ENCODE measurements at places on chromosomes 7 and 10. TPM values are rescaled to one million over a fixed set of nuclear protein-coding genes. Genes with fewer than 3 reads are reported as not detected.

Gene PNLIP
- total RNA-seq = not detected

Gene TNS3
- total RNA-seq = 252 TPM

Gene GBX1
- not detected for total RNA-seq

DNA sequence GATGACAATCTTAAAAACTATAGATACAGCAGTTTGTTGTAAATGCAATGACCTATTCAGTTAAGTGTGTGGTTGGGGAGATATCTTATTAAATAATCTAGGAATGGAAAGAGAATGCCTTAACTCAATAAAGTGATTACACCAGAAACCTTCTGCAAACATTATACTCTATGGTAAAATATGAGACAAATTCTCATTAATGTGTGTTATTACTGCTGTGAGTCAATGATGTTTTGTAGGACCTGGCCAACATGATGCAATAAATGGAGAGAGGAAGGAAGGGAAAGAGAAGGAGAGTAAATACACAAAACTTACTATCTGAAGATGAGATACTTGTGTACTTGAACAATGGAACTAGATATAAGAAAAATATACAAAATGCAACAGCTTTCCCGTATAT lies 25.1 kb downstream of the MKX start:
- no peaks in the 10 kb centered on the region for H3K4me1 ChIP-seq
- no peak overlapping the region for H3K4me3 ChIP-seq
- H3K36me3 ChIP-seq = no peaks in the 10 kb centered on the region
- DNase-seq = no peak
- H3K27me3 ChIP-seq = 0 out of 2 replicates have a peak, but pooled peaks cover under 1% of the 10 kb centered on the region

DNA sequence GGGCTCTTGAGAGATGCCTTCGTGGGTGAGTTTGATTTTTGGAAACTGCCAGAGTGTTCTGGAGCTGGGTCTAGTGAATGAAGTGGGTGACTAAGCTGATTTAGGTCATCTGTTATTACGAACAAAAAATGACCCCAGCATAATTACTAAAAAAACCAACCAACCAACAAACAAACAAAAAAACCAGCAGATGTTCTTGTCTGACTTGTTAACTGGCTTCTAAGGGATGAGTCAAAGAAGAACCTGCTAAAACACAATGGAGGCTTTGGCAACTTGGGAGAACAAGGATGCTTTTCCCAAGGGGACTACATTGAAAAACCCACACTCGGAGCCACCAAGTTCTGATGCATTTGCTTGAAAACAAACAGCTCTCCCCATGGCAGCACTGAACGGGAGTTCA lies 11.5 kb downstream of the TACR2 start:
- no peak for DNase-seq
- no peaks in the 10 kb centered on the region for H3K27me3 ChIP-seq
- no peak overlapping the region for H3K27ac ChIP-seq
- H3K4me1 ChIP-seq = peaks cover 13% of the 10 kb centered on the region

DNA sequence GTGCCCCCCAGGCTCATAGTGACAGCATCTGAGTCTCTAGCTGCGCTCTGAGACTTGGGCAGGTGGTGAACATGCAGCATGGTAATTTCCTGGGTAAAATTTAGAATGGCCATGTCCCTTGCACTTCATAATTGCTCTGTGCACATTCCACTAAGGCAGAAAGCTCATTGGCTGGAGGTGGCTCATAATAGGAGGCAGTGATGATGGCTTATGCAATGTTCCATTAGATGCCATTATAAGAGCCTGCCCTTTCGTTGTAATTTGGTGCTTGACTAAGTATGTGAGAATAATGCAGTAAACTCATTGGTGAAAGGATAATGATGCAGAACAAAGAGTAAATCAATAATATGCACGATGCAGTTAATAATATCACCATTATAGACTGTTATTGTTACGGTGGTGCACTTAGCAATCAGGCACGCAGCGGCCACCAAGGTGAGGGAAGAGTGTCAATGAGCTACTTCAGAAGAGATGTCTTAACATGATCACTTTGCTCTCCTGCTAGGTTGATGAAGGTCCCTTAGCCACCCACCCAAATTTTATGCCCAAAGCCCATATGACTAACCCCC lies 545.9 kb downstream of the KCNMA1 start:
- H3K27ac ChIP-seq = no peak overlapping the region
- no peak overlapping the region for H3K4me3 ChIP-seq
- peaks cover 5% of the 10 kb centered on the region for H3K4me1 ChIP-seq
- H3K27me3 ChIP-seq = no peaks in the 10 kb centered on the region
- no peak for DNase-seq

DNA sequence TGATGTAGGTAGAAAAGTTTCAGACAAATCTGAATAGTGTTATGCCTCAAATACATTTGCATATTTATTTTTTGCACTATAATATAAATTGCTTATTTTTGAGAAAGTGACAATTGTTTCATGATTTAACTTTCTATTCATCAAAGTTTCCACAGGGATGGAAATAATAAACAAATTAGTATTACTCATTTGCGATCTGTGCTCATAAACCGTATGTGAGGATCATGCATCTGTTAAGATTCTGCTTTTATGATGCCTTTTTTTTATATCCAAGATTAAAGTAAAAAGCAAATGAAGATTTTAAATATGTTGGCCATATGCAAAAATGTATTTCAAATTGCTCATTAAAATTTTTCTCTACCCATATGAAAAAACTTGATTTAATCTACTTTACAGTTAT lies 45.2 kb upstream of the CAV2 start:
- no peaks in the 10 kb centered on the region for H3K27me3 ChIP-seq
- H3K27ac ChIP-seq = no peak overlapping the region
- DNase-seq = no peak
- H3K36me3 ChIP-seq = no peaks in the 10 kb centered on the region
- H3K4me1 ChIP-seq = peaks cover 2% of the 10 kb centered on the region
- H3K4me3 ChIP-seq = no peak overlapping the region

- H3K4me3 ChIP-seq = no peak overlapping the region
- H3K27ac ChIP-seq = no peak overlapping the region
- H3K4me1 ChIP-seq = peaks cover 10% of the 10 kb centered on the region
- peak; percentile 20 for DNase-seq
- H3K27me3 ChIP-seq = no peaks in the 10 kb centered on the region
Observed at GRCh38 chr10:29895456-29895855, 163.9 kb downstream of the JCAD start.

DNA sequence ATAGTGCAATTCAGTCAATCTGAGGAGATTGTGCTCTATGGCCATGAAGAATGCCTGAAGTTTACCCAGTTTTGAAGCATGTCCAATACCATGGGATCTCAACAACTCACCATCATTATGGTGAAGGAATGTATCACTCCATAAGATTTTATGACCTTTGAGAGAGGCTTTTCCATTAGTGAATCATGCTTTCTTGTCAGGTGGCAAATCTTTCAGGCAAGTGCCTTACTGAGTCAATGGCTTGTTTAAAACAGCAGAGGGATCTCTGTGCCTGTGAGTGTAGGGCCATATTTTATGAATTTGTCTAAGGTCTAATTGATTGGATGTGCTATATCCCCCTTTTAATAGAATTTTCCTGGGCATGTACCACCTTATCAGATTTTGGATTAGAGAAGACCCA lies 131.5 kb downstream of the CCDC7 start:
- no peaks in the 10 kb centered on the region for H3K27me3 ChIP-seq
- no peak overlapping the region for H3K27ac ChIP-seq
- no peak for DNase-seq
- H3K4me3 ChIP-seq = no peak overlapping the region

DNA sequence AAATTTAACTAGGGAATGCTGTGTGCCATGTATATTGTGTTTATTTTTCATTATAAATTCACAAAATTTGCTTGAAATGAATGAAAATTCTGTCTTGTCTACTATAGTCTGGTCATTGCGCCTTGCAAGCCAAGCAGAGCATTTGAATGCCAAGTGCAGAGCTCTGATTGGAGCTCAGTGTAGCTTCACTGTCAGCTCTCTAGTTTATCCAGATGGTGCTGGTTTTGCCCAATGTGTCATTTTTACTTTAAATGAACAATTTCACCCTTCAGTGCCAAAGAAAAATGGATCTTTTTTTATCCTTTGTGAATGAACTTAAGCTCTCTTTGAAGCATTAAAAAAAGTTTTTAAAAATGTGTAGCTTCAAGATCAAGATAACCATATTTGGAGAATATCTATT lies 225.6 kb upstream of the CACNA2D1 start:
- no peaks in the 10 kb centered on the region for H3K36me3 ChIP-seq
- no peaks in the 10 kb centered on the region for H3K4me1 ChIP-seq
- no peak for DNase-seq
- no peak overlapping the region for H3K4me3 ChIP-seq
- H3K27ac ChIP-seq = no peak overlapping the region
